ENCODE measurements at places on chromosomes 2 and 18.

DNA sequence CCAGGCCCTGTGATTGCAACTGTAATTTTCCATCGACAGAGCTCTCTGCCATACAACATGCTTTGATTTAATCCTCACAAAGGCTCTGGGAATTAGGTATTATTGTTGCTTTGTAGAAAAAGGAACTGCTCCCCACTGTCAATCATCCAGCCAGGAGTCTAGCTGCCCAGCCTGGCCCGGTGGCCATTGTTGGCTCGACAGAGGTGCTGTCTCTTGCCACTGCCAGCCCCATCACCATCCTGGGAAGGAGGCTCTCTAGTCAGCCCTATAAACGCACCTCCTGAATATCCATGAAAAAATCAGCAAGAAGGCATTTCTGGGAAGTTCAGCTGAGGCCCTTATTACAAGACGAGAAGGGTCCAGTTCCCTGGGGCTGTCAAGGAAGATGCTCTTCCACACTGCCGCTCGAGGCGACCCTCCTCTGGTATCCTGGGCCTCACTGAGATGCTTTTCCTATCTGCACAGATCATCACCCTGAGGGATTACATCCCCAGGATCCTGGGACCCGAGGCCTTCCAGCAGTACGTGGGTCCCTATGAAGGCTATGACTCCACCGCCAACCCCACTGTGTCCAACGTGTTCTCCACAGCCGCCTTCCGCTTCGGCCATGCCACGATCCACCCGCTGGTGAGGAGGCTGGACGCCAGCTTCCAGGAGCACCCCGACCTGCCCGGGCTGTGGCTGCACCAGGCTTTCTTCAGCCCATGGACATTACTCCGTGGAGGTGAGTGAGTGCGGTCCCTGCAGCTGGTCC lies 71.0 kb downstream of the TPO start:
- DNase-seq, result no peak

GRCh38 chr2:146444085-146444484 lies 1400.7 kb upstream of the ACVR2A start:
- DNase-seq, result no peak

DNA sequence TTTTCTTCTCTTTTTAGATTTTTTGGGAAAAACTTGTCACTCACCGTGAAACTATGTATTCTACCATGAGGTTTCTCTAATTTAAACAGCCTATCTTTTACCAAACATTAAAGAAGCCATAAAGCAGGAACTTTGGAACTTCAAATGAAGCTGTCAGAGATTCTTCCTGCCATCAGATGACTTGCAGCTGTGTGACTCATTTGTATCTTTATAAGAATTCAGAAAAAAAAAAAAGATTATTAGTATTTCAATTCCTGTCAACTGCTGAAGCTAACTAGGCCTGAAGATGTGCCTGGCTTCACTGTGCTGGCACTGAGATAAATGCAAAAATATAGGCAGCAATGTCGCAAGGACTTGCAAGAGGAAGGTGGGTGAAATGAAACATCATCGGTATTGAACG lies 1399.1 kb upstream of the PIK3C3 start:
- no peak for DNase-seq

DNA sequence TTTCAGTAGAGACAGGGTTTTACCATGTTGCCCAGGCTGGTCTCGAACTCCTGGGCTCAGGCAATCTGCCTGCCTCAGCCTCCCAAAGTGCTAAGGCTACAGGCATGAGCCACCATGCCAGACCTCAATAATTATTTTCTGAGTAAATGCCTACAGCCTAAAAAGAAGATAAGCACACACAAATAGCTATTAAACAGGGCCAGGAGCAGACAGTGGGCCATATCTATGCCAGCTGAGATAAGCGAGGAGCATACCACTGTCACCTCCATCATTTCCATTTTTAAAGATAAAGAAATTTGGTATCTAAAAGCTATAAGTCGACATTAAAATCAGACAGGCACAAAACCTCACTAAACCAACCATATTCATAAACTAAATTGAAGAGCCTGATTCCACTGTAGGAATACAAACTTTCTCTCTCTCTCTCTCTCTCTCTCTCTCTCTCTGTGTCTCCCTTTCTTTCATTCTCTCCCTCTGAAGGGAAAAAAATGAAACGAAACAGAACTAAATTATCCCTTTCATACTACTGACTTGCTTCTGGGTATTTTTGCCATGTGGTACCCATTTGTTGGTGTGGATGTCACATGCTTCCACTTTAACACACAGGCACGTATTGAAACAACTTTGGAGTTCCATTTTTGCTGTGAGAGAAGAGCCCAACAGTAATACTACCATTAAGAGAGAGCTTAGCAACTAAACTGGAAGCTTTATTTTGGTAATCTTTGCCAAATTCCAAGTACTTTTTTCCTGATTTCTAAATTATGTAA lies 51.0 kb downstream of the FARSB start:
- no peak for DNase-seq

DNA sequence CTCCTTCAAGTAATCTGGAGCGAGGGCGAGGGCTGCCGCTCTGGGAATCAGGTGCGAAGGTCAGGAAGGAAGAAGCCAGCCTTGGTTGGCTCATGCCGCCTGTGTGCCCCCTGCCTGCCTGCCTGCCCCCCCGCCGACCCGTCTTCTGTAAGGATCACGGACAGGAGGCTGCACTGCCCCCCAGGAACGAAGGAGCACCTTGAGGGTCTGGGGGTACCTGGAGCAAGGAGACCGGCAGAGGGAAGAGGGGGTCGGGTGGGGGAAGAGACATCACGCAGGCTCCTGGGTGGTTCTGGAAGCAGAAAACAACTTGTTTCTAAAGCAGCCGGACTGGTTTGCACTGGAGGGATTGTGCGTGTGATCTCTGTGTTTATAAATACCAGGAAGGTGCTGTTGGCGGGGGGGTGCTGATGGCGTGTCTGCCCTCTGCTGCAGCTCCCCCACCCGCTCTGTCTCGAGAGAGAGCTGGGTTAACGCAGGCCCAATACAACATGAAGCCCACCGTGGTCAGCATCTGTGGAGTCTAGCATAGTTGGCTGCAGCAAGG lies 1.7 kb downstream of the FOSL2 start:
- DNase-seq, result no peak
